ENCODE measurements at places on chromosomes 16 and 17. TPM values are rescaled to one million over a fixed set of nuclear protein-coding genes. Genes with fewer than 3 reads are reported as not detected.

Gene RIPOR1
- total RNA-seq: 64.8 TPM

Gene SMCR8
- 13.9 TPM for total RNA-seq

Gene SNX11
- 11.2 TPM for total RNA-seq

Gene ODAD4
- total RNA-seq: 0.79 TPM

Gene FOXC2
- 3.4 TPM for total RNA-seq

Gene SYT17
- 0.26 TPM for total RNA-seq

Gene LYRM9
- total RNA-seq: 8.6 TPM

Gene RNF222
- not detected for total RNA-seq

Gene KRTAP17-1
- not detected for total RNA-seq

Gene GPR142
- not detected for total RNA-seq
